ENCODE measurements at places on chromosomes 13 and 19.
A peak's percentile ranks its signal among the peaks of the same experiment; 100 is the strongest.

DNA sequence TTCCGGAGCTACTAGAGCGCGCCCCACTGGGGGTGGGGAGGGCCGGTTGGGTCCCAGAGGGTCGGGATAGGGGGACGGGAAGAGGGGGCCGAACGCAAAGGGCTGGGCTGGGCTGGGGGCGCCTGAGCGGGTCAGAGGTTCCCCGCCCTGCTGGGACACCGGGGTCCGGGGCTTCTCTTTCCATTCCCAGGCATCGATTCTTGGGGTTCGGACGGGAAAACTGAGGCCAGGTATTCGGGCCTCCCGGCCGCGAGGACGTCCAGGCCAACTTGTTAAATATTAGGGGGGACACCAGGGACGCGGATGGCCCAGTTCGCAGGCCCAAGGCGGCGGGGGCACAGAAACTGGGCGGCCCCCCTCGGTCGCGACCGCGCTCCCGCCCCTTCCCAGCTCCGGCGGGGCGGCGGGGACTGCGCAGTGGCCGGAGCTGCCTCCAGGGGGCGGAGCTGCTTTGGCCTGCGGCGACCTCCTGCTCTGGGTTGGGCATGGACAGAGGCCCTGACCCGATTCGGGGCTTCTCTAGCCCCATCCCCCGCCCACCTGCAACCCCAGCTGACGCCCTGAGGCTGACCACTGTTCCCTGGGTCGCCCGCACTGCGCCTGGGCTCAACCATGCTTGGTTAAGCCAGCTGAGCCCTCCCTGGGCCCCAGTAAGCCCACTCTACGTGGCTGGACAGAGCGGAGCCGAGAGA is 1.2 kb upstream of the KLF16 start:
- peak; percentile 58 for DNase-seq

DNA sequence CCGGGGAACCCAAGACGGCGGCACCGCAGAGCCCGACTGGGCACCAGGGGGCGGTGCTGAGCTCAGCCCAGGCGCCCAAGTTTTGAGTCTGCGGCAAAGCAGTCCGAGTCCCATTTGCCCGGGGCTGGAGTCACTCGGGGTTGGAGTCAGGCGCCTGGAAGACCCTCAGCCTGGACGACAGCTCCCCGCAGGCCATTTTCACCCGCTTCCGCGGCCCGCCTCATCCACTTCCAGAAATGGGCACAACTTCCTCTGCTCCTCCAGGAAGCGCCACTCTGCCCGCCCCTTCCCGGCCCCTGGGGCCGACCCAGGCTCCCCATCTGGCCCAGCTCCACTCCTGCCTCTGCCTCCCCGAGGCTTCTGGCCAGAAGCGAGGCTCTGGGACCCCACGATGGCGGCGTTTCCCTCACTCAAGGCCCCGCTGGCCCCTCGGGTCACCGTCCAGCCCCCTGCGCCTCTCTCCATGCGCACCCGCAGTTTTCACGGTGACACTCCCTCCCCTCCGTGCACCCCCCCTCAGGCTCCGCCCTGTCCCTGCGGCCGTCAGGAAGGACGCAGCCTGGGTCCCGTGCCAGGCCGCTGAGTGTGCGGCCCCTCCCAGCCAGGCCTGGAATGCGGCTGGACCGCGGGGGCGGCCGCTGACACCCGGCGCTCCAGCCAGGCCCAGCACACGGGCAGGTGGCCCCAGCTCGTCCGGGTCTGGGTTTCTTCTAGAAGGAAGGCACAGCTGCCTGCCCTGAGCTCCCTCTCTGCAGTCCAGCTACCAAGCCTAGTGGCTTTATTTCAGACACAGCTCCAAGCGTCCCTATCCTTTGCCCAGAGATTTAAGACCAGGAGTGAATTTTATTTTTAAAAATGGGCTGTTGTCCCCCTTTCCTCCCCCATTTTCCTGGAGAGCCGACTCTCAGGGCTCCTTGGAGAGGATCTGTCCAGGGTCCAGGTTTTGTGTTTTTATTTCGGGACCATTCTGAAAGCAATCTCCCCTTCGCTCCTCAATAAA is 4.7 kb downstream of the SERTAD1 start:
- DNase-seq = peak; percentile 49

- no peak for DNase-seq
Observed at GRCh38 chr13:33758113-33758512, 59.8 kb upstream of the RFC3 start.

DNA sequence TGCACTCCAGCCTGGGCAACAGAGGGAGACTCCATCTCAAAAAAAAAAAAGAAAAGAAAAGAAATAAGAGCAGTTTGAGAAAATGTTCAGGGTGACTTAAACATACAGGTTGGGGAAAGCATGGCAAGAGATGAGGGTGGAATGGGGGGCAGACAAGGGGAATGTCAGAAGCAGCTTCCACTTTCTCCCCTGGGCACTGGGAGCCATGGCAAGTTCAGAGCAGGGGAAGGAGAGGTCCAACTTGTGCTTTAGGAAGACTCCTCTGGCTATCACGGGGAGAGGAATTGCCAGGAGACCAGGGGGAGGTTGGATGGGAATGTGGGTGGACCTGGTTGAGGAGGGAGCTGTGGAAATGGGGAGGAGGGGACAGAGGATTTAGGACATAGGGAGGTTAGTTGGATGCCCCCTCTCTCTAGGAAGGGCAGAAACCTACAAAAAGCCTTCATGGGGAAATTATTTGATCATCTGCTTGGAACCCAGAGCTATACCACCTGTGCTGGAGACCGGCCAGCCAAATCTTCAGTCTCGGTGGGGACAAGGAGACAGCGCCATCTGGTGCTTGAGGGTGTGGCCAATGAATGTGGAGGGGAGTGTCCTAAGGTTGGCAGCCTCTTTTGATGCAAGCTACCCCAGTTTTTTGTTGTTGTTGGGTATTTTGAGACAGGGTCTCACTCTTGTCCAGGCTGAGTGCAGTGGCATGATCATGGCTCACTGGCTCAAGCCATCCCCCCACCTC is 7.3 kb upstream of the STRN4 start:
- no peak for DNase-seq

DNA sequence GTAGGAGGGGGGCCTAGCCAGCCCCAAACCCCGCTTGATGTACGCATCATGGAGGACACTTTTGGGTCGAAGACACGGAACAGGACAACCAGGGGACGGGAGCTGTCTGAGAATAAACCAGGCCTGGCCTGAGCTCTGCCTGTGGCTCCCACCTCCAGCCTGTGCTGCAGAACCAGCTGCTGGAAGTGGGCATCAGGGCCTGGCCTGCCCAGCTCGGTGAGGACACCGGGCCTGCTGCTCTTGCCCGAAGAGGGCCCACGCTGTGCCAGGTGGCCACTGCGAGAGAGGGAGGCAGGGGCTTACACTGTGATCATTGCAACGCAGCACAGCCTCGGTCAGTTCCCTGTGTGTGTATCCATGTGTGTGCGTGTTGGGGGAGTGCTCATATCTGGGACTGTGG is 34.6 kb downstream of the CEBPG start:
- no peak for DNase-seq

DNA sequence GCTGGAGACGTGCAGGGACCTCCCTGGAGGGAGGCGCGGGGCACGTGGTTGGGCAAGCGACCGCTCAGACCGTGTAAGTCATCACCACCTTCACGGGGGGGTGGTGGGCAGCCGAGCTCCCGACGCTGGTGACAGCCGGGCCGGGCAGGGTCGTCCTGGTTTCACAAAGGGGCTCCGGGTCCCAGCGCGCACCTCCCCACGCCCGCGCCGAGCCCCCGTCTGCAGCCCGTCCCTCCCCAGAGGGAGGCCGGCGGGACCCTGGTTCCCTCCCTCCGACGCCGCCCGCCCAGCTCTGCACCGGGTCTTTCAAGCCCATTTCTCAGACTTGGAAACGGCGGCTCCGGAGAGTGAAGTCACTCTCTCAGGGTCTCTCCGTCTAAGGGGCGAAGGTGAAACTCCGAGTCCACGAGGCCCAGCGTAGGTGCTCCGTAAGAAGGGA is 729 bp upstream of the ARID3A start:
- DNase-seq = no peak

All from stimulated activated CD8-positive, alpha-beta memory T cell treated with anti-CD3 and anti-CD28 coated beads, Interleukin-12 subunit alpha, Interleukin-12 subunit beta, amount 100 ng/mL, for 4 hours (primary cell).